ENCODE measurements at places on chromosomes 12 and 14.

- no peak for DNase-seq
These were observed 192.4 kb downstream of the DICER1 start for GRCh38 chr14:94964931-94965330.

GRCh38 chr12:52792185-52793029, 3.5 kb downstream of the KRT3 start:
- no peak for DNase-seq

GRCh38 chr14:93970965-93971634, 5.3 kb downstream of the ASB2 start:
- DNase-seq: no peak

GRCh38 chr12:42574851-42575266, 14.7 kb downstream of the PRICKLE1 start:
- DNase-seq: no peak

DNA sequence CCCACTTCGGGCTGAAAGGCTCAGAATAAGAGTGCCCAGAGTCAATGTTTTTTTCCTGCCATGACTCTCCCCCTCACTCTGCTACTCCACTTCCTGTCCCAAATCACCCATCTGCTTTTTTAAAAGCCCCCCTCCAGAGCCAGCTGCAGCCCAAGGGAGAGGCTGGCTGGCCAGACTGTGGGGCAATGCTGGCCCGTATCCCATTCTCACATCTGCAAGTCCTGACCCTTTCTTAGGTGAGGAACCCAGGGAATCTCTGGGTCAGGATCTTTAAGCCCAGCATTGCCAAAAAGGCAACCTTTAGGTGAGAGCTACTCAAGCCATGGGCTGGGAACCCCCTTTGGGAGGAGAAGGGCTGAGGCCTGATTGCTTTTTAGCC, 1.7 kb upstream of the ITGA5 start:
- DNase-seq: no peak

DNA sequence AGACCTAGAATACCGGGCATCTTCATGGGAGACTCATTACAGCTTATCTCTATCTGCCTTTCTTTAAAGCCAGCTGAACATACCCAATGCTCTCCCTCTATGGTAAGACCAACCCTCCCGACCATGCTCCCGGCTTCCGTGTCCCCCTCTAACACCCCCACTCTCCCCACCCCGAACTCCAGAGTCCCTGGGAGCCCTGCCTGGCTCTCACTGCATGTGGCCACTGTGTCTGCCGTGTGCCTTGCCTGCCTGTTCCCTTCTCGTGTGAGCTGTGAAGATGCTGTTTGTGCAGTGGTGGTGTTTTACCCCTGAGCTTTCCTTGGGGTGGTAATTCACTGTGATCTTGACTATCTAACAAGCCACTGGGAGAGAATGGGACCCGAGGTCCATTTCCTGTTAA, 146.4 kb upstream of the FKBP4 start:
- DNase-seq: no peak

GRCh38 chr12:44961887-44962286, 85.8 kb upstream of the NELL2 start:
- DNase-seq: no peak

- peak; percentile 95 for DNase-seq
These were observed 94.1 kb downstream of the SLC25A47 start for GRCh38 chr14:100416921-100417860.

GRCh38 chr12:132427999-132428935, 61.7 kb upstream of the FBRSL1 start:
- no peak for DNase-seq

- DNase-seq: no peak
These were observed 19.5 kb downstream of the PIGH start for GRCh38 chr14:67580336-67581171.

- DNase-seq: peak; percentile 57
These were observed 50.9 kb upstream of the VASH1 start for GRCh38 chr14:76710056-76711010.

DNA sequence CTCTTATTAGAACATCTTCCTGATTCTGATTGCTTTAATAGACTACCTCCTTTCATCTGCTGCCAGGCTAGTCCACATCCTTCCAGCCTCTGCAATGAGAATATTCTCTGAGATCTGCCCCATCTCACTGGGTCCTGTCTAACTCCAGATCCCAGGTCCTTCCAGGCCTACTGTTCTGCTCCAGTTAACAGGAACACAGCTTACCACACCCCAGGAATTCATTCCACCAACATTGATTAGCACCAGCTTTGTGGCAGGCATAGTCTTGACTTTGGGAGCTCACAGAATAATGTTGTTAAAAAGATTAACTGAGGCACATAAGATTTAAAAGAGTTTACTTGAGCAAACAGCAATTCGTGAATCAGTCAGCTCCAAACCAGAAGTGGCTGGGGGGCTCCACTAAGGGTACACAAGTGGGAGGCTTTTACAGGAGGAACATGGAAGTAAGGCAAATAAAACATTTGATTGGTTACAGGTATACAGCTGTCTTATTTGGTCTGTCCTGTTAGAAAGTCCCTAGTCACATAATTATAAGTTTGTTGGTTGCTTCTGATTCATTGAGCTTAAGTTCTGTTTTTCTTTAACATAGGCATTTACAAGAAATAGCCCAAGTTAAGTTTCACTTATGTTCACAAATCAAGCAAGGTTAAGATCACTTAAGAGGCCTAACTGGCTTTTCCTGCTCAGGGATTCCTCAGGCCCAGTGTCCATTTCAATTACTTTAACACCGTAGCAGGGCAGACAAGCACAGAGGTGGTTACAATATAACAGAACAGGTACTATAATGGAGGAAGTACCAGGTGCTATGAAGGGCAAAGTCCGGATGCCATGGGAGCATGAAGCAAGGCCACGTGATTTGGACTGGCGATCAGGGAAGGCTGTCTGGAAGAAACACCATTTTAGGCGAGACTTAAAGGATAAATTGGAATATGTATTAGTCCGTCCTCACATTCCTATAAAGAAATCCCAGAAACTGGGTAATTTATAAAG, 12.2 kb upstream of the MYH7 start:
- DNase-seq: no peak

DNA sequence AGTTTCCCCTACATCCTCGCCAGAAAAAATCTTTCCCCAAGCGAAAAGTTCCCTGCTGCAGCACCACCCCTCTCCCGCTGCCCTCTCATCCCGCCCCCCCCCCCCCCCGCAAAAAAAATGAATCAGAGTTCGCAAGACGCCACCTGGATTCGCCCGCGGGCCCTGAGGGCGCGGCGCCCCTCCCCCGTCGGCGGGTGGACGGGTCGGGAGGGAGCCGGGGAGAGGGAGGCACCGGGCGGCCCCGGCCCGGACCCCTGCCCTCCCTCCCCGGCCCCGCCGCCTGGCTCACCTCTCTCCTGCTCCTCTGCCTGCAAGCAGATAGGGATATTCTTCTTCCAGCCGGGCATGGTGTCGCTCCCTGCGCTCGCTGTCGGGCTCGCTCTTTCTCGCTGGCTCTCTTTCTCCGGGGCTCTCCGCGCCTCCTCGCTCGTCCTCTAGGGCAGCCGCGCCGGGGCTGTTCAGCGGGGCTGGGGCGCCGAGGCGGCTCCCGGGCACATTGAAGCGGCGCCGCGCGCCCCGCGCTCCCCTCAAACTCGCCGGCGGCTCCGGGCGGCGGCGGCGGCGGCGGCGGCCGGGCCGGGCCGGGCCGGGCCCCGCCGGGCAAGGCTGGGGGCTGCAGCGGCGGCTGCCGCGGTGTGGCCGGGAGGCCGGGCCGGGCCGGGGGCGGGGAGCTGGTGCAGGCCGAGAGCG, 200.3 kb upstream of the CAND1 start:
- peak; percentile 19 for DNase-seq

GRCh38 chr12:69822201-69822860, 2.7 kb upstream of the MYRFL start:
- no peak for DNase-seq

- DNase-seq: no peak
These were observed 13.2 kb downstream of the PLBD1 start for GRCh38 chr12:14554281-14555007.

GRCh38 chr12:6959805-6960592, 8.8 kb downstream of the PTPN6 start:
- DNase-seq: no peak

DNA sequence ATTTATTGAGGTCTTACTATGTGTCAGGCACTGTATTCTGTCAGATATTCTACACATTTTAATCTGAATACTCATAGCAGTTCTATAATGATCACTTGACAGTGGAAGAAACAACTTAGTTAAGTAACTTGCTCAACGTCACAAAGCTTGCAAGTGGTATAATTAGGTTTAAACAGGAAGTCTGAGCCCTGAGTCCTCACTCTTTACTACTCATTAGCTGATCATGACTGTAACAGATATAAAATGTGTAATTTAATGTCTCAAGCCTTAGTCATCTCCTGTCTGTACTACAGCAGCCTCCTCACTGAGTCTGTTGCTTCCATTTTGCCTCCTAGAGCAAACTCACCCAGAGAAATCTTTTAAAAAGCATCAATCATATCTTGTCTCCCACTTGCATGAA, 38.9 kb downstream of the PPP4R4 start:
- peak; percentile 31 for DNase-seq

DNA sequence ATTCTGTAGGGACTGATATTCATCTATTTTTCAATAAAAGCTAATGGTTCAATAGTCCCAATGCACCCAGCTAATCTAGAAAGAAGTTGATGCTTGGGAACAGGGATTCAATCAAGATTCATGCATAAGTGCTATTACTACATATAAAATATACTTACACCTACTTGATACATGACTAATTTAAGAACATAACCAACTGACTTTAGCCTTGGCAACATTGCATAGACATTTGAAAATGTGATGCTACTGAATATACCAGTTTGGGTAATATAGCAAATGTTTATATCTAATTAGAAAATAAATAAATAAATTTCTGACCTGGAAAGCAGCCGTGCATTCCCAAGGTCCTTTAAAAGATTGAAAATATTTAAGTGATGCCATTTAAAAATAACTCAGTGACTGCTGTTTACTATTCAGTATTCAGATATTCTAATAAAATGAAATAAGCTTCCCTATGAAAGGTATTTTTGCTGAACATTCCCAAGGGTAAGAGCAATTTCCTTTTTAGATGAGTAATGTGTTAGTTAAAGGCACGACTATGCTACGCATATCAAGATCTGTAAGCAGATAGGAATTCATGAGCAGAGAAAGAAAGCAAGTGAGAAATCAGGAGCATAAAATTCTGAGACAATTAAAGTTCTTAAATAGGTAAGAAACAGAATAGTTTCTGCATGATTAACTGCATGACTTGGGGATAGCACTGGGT, 160.6 kb upstream of the SYT1 start:
- peak; percentile 55 for DNase-seq

- no peak for DNase-seq
These were observed 84.1 kb upstream of the TBX3 start for GRCh38 chr12:114767906-114768722.

DNA sequence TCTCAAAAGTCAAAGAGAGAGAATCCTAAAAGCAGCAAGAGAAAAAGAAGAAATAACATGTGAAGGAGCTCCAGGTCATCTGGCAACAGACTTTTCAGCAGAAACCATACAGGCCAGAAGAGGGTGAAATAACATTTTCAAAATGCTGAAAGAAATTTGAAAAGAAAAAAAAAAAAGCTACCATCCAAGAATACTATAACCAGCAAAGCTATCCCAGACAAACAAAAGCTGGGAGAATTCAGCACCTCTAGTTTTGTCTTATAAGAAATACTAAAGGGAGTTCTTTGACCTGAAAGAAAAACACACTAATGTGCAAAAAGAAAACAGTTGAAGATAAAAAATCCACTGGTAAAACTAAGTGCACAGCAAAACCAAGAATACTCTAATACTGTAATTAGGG, 36.8 kb downstream of the SLC41A2 start:
- DNase-seq: no peak

GRCh38 chr12:88266806-88267360, 124.8 kb downstream of the TMTC3 start:
- peak; percentile 14 for DNase-seq

DNA sequence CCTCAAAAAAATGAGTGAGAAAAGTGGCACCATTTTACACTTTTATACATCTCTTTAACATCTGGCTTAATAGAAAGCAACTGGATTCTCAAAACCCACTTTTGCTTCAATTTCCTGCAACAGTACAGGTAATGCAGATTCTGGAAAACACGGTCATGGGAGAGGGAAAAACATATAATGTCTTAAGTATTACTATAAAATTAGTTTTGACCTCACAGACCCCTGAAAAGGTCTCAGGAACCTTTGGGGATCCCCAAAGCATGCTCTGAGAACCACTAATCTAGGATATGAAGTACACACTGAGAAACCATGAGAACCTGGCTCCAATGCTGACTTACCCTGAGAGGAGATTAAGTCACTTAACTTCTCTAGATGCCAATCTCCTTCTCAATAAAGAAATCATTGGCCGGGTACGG, 64.7 kb downstream of the PPP2R5E start:
- DNase-seq: no peak

GRCh38 chr14:80215756-80216581, 4.7 kb upstream of the DIO2 start:
- peak; percentile 9 for DNase-seq

DNA sequence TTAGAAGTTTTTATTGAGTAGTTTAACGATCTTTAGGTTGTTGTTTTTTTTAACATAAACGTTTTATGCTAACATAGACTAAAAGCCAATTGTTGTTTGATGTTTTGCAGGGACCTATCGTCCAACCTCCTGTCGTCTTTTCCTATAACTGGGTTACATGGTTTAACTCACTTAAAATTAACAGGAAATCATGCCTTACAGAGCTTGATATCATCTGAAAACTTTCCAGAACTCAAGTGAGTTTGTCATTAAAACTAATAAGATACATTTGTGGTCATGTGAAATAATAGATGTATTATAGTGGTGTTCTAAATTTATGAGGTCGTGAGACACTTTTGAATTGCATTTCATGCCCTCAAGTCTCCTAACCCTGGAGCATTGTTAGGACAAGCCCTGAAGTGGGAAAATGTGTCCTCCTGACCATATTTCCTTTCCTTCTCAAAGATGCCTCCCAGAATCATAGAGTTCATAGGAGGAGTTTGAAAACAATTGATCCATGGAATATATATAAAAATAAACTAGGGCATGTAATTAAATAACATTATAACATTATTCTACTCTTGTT, 84.9 kb downstream of the ZFC3H1 start:
- no peak for DNase-seq

DNA sequence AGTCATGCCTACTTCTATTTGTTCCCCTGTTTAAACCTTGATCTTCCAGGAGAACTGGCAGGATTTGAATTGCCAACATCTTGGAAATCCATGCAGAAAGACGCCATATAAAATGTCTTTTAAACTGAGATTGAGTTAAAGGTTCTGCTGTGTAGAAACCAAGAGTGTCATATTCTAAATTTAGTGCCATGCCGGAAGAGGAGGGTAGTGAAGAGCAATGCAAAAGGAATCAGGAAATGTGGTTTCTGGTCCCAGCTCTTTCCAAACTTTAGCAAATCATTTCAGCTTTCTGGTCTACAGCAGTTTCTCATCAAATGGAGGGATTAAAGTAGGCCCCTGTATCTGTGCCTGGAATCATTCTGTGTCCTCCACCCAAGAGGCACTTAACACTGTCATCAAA, 85.7 kb downstream of the BTG1 start:
- DNase-seq: peak; percentile 75
